Nephron progenitor cell (in vitro differentiated cells): ENCODE measurements at places on chromosomes 4 and X.

DNA sequence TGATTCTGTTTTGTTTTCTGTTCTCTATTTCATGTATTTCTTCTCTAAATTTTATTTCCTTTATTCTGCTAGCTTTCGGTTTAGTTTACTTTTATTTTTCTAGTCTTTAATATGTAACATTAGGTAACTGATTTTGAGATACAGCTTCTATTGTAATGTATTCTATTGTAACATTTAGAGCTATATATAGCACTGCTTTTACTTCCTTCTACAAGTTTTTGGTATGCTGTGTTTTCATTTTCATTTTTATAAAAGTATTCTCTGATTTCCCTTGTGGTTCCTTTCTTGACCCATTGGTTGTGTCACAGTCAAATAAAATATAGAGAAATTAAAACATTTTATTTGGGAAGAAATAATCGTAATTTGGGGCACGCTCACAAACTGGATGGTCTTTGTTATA, 13.9 kb upstream of the CT47A1 start:
- DNase-seq: no peak

DNA sequence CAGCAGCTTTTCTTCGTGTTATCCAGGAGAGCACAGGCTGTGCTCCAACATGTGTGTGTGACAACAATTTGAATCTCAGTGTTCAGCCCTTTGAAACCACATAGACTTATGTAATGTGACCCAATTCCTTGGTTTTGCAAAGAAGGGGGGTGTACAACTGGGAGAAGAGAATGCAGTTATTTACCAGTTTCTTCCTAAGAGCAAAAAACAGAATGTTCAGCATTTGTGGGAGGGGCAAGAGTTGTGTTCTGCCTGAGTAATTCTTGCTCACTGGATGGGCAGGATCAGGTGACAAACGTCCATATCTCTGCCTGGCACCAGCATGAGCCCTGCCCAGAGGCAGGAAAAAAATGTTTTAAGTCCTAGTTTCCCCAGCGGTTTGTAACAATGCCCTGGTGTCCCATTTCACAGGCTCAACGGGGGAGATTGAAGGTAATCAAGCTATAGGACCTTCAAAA, 72.0 kb downstream of the PRPS1 start:
- DNase-seq: no peak

DNA sequence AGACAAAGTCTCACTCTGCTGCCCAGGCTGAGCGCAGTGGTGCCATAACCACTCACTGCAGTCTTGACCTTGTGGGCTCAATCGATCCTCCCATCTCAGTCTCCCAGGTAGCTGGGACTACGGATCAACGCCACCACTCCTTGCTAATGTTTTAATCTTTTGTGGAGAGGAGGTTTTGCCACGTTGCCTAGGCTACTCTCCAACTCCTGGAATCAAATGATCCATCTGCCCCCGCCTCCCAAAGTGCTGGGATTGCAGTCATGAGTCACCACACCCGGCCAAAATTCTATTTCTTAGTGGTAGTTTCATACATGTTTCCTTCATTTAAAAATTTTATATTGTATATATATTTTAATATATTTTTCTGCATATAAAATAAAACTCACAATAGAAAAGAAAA, 125.8 kb upstream of the CLNK start:
- no peak for DNase-seq

GRCh38 chr4:5381961-5382441, 326.4 kb downstream of the EVC2 start:
- DNase-seq: no peak

DNA sequence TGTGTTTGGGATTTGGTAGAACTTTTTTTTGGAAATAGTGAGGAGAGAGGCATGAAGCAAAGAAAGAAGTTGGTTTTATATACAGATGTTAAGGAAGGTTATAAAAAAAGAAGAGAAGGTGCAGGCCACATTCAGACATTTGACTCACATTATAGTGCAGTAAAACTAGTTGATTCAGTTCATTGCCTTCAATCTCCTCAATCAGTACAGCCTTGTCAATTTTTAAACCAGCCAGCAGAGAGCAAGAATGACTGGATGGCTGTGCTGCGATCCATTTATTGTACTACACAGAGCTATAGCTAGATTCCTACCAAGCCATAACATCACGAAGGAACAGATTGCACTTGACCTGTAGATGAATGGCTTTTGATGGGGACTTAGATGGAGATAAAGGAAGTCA, 79.7 kb upstream of the LSM6 start:
- no peak for DNase-seq

GRCh38 chrX:69314436-69315348, 149.4 kb upstream of the PJA1 start:
- DNase-seq: no peak

- no peak for DNase-seq
Observed at GRCh38 chrX:154333837-154334271, 38.3 kb downstream of the TKTL1 start.

DNA sequence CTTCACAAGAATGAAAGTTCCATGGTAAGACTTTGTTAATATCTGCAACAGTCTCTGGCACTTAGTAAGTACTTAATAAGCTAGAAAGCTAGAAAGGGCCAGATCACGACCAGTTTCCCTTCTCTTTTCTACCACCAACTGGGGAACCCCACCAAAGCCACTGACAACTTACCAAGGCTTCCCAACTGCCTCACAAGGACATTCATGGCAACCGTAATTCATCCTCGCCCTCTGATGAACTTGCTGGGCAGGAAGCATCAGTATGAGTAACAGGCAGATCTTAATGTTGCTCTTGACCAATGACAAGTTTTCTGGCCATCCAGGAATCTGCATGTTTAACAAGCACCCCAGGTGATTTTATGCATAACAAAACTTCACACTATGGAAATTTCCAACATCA, 23.2 kb upstream of the ZCCHC13 start:
- no peak for DNase-seq

GRCh38 chr4:74045247-74045646, 6.8 kb upstream of the CXCL3 start:
- DNase-seq: no peak

GRCh38 chr4:122952028-122952427, 29.6 kb upstream of the NUDT6 start:
- no peak for DNase-seq

GRCh38 chrX:118627084-118627758, 100.2 kb upstream of the IL13RA1 start:
- DNase-seq: no peak

GRCh38 chr4:169107528-169107927, 97.5 kb upstream of the CBR4 start:
- no peak for DNase-seq

DNA sequence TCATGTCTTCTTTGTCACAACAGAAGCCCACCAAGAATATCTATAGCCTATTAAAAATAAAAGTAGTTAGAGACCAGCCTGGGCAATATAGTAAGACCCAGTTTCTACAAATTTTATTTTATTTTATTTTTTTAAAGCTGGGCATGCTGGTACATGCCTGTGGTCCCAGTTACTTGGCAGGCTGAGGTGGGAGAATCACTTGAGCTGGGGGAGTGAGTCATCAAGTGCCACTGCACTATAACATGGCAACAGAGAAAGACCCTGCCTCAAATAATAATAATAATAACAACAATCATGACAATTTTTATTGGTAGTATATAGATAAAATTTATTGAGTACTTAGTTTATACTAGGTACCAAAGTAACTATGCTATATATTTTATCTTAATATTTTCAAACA, 93.0 kb upstream of the NPFFR2 start:
- no peak for DNase-seq

- no peak for DNase-seq
Observed at GRCh38 chr4:31908261-31908660, 1188.1 kb downstream of the PCDH7 start.

DNA sequence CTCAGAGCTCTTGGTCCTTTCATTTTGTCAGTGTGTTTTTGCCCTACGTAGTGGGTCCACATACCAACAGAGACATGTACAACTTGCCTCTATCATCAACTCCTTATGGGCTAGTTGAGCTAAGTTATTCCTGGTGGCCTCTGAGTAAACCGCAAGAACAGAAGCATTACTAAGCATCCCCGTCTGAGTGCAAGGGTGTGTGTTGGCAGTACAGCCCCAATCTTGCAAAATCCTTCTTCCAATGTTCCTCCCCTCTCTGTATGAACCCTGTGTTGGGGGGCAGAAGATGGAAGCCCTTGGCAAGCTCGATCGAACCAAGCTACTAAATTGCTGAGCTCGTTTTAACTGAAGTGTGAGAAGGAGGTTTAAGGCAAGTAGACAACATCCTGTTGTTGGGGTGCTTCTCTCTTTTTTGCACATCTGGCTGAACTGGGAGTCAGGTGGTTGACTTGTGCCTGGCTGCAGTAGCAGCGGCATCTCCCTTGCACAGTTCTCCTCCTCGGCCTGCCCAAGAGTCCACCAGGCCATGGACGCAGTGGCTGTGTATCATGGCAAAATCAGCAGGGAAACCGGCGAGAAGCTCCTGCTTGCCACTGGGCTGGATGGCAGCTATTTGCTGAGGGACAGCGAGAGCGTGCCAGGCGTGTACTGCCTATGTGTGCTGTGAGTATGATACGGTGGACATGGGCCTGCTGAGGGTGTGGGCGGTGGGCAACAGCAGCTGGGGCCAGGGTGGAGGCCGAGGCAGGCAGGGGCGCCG, at the start of gene SH2D1A:
Gene SH2D1A, plus strand, starts transcription at position 447 of the 760 bp plus-strand sequence. Its CDS starts 80 bp downstream, at position 527.
- no peak for DNase-seq

DNA sequence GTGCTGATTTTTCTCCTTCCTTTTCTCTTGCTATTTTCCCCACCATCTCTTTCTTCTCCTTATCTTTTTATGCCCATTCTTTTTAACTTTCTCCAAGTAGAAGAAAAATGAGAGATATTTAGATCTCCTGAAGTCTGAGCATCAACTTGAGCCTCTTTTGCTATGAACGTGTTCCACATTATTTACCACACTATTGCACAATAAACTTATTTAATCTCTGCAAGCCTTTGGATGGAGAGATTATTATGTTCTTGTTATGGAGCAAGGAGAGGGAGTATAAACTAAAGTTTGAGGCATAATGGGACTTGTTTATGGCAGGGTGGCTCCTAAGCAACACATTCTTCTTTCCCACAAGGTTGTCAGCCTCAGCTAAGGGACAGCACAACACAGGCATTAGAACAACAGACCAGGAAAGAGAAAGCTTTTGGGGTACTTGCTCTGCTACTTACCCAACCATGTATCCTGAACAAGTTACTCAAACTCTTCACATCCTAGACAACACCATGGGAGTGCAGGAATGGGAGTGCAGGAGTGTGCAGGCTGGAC, 365.5 kb upstream of the BOD1L1 start:
- DNase-seq: no peak

DNA sequence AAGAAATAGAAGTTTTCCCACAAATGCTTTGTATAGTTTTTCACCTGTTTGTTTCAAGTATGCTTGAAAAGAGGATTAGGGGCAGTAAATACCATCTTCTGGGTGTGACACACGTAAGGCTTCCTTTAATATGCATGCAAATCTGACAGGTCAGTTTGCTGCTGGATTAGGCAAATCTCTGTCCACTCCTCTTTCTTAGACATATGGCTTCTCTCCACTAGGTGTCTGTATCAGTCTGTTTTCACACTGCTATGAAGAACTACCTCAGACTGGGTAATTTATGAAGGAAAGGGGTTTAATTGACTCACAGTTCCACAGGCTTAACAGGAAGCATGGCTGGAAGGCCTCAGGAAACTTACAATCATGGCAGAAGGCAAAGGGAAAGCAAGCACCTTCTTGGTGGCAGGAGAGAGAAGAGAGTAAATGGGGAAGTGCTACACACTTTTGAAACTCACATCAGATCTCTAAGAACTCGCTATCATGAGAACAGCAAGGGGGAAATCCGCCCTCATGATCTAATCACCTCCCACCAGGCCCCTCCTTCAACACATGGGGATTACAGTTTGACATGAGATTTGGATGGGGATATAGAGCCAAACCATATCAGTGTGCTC, 66.9 kb downstream of the TAB3 start:
- no peak for DNase-seq

DNA sequence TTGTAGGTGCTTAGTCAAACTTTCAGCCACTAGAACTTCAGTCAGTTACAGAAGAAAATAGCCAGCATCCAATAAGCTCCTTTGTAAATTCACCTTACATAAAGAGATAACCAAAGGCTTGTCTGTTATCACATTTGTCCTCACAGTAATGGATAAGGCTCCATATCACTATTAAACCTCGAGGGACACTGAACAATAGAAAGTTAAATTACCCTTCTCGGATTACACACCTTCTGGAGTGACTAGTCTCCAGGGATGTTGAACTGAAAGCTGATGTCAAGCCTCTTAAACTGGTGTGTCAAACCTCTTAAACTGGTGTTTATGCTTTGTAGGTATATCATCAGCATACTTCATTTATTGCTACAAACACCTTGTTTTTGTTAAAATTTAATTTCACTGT, 639.0 kb downstream of the CENPC start:
- DNase-seq: no peak

DNA sequence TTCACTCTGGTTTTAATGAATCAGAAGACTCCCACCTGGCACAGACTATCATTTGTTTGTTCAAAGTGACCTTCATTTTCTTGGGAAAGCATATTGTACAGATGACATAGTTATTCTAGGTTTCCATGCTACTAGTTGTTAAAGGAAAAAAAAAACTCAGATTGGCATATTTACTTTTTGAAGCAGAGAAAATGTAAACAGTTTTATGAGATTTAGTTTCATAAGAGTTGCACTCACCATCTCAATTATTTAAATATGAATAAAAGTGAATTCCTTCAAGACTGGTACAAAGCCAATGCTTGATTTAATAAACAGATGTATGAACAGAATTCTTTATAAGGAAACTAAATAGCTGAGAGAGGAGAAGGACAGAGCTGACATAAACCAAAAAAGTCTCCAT, 280.3 kb upstream of the UGT8 start:
- no peak for DNase-seq

GRCh38 chrX:40207626-40208025, 109.9 kb upstream of the BCOR start:
- no peak for DNase-seq

GRCh38 chr4:119103263-119103662, 32.4 kb upstream of the MYOZ2 start:
- DNase-seq: no peak

- DNase-seq: no peak
Observed at GRCh38 chrX:112254896-112255295, 172.3 kb upstream of the TRPC5 start.

DNA sequence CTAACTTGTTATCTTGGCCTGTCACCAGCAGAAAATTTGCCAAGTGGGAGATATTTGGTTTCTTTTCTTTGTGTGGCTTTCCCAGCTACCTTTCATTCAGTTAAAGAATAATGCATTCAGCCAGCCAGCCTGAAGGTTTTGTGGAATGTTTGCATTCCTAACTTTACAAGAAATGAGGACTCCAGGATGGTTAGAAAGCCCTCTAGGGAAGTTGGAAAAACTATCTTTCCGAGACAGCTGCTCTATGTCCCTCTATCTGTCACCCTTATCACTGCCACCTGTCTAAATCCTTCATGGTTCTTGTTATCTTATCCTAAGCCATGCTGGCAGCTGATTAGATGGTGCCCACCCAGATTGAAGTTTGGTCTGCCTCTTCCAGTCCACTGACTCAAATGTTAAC, 384.2 kb downstream of the SH3BGRL start:
- no peak for DNase-seq
